KG1 (cell line): ENCODE measurements at places on chromosomes 6 and 20.

DNA sequence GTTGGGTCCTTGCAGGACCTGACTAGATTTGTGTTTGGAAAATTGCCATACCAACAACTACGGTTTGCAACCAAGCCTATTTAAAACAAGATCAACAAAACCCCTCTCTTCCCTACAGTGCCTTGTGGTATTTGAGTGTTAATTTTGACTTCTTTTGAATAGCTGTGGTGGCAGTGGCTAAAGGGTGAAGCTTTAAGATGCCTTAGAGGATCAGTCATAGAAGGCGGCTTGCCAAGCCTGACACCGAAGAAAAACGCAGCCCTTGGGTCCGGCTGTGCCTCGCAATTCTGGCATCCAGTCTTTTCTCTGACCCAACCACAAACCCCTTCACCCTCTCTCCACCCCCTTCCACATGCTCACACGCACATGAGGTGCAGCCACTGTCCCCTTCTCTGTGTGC is 32.6 kb downstream of the BMP6 start:
- DNase-seq, result no peak

DNA sequence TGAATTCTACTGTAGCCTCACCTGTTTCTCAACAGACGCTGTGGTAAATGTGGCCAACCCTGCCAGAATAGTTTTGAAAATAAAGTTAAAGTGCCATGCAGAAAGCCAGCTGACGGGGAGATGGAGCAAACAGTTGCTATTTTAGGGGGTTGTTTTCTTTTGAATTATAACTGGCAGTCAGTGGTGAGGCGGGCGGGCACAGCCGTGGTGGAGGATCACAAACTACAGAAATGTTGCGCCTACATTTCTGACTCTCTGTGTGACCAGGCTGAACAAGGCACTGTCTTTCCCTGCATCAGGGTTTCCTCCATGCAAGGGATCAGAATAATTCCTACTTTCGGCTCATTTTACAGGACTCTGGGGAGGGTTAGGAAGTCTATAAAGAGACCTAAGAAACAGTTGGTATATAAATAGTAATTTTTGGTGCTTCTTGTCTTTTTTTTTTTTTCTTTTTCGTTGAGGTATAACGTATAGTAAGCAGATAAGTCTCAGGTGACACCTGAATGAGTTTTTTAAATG is 17.2 kb downstream of the CHMP4B start:
- DNase-seq, result no peak

DNA sequence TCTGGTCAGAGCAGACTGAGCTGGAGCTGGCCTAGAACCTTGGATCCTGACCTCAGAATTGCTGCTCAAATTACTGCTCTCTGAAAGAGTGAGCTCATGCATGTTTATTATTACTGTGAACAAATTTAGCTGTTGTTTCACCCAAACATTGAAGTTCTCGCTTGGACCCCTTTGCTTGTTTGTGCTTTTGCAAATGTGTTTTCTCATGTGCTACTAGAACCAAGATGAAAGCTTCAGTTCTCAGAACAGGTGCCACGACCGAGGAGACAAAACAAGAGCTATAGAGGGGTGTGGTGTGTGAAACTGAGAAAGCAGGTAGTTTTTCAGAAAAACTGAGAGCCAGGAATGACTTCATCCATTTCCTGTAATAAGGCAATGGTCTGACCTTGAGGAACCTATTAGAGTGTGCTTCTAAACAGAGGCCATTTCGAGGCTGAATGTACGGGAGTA is 50.0 kb upstream of the ESR1 start:
- DNase-seq, result no peak

DNA sequence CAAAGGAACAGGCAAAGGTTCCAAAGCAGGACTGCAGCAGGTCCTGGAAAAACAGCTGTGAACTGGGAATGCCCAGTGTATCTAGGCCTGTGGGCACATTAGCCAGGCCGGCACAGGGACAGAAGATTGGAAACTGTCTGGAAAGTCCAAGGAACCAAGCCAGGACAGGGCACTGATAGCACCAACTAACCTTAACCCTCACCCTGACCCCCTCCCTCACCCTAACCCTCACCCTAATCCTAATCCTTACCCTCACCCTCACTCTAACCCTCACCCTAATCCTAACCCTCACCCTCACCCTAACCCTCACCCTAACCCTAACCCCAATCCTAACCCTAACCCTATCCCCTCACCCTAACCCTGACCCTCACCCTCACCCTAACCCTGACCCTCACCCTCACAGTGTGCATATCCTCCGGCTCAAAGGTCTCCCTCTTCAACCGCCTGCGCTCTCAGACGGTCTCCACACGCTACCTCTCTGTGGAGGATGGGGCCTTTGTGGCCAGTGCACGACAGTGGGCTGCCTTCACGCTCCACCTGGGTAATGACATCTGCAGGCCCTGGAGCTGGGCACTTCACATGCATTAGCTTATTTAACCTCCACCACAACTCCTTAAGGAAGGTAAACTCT is 5.1 kb upstream of the MATN4 start:
- no peak for DNase-seq
